ENCODE measurements at places on chromosomes 4 and X.

- peak; percentile 26 for DNase-seq
Observed at GRCh38 chr4:156347412-156348075, 393.9 kb upstream of the CTSO start.

DNA sequence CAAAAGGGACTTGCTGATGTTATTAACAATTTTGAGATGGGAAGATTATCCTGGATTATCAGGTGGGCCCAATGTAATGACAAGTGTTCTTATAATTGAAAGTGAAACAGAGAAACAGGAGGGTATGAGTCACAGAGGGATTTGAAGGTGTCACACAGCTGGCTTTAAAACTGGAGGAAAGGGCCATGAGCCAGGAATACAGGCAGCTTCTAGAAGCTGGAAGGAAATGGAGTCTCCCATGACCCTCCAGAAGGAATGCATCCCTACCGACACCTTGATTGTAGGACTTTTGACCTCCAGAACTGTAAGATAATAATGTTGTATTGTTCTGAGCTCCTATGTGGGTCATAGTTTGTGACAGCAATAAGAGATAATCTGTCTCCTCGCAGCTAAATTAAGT is 98.0 kb upstream of the STIM2 start:
- no peak for DNase-seq

GRCh38 chrX:34656842-34657725 is at the start of gene TMEM47:
TSS of gene TMEM47 (minus strand) at chrX:34657285. CDS start at chrX:34657029, 256 bp downstream.
- DNase-seq: no peak

GRCh38 chr4:55574252-55574651 is 17.8 kb downstream of the PDCL2 start:
- DNase-seq: no peak

DNA sequence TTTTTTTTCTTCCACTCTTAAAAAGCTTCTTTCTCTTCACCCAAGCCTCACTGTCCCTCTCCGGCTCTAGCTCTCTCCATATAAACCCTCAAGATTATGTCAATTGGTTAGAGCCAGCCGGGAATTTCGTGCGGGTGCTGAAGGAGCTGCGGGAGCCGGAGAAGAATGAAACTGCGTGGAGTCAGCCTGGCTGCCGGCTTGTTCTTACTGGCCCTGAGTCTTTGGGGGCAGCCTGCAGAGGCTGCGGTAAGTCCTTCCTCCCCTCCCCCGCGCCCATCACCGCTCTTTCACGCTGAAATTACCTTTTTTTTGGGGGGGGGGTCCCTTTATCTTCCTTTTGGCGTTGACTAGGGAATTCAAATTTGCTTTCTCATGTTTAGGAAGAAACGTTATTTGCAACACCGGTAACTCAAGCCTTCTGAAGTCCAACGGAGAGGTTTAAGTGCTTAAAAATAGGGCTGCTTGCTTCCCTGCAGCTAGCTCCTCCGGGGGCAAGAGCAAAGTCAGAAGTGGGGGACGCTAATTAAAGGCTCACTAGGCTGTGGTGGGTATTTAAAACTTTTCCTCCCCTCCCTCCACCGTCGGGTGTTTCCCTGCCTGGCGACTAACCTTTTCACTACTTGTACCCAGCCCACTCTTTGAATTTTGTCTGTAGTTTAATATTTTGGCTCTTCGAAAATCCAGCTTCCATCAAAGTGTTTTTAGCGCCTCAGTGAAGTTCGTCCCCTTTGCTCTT is 491 bp downstream of the COL4A5 start:
- no peak for DNase-seq

- DNase-seq: no peak
Observed at GRCh38 chr4:62162606-62163005, 962.5 kb downstream of the ADGRL3 start.

DNA sequence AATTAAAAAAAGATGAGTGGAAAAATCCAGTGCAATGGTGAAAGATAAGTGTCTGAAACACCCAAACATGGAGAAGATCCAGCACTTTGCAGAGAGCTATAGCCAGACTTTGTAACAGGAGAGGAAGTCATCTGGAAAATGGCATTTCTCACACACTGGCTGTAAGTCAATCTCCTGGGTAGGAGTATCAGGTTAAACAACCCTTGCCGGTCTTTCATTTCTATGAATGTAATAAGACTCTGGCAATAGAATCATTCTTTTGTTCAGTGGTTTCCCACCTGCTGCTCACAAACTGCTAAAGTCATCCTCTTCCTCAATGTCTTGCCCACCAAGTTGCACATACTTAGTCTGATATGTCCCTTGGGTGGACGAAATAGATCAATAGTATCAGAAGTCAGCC is 94.0 kb upstream of the ATP8A1 start:
- DNase-seq: no peak

GRCh38 chrX:119101168-119101567 is 26.4 kb downstream of the KIAA1210 start:
- DNase-seq: no peak

DNA sequence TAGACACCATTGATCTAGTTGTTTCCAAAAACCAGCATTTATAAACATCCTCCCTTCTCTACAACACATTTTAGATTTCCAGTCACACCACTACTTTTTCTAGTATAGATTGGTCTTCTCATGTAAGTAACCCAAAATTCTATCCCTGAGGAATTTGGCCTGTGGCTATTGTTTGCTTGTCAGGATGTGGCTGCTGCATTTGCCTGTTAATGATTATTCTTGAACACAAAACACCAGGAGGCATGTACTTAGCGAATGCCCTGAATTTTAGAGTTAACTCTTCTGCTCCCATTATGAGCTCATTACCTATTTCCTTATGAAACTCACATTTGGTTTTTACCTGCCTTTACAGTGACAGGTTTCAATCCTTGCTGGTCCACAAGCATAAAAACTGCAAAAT is 102.0 kb upstream of the FSTL5 start:
- DNase-seq: no peak

GRCh38 chr4:121688701-121689100 is 8.1 kb downstream of the ANXA5 start:
- DNase-seq: no peak

GRCh38 chrX:138986866-138987265 is 275.3 kb upstream of the FGF13 start:
- DNase-seq: no peak

GRCh38 chr4:116018831-116019230 is 905.4 kb upstream of the NDST4 start:
- DNase-seq: no peak

GRCh38 chr4:35325908-35326453 is 918.3 kb downstream of the ARAP2 start:
- no peak for DNase-seq

GRCh38 chr4:84680956-84681355 is 98.0 kb downstream of the CDS1 start:
- DNase-seq: no peak

DNA sequence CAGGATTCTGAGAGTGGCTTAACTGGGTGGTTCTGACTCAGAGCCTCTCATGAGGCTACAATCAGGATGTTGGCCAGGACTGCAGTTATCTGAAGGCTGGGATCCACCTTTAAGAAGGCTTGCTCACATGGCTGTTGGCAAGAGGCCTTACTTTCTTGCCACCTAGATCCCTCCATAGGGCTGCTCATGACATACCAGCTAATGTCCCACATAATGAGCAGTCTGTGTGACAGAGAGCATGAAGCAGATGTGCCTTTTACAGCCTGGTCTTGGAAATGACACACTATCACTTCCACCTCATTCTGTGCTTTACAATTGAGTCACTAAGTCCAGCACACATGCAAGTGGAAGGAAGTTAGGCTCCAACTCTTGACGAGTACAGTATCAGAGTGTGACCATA is 4.3 kb upstream of the RBM3 start:
- no peak for DNase-seq

GRCh38 chr4:87566276-87566675 is 37.1 kb upstream of the SPARCL1 start:
- no peak for DNase-seq

GRCh38 chrX:100911731-100912130 is 17.0 kb downstream of the XKRX start:
- DNase-seq: no peak

Measured in HFF-Myc (cell line).